ENCODE measurements at places on chromosomes 2 and 18.

GRCh38 chr2:44242904-44243303 lies 32.4 kb upstream of the SLC3A1 start:
- DNase-seq, result no peak

GRCh38 chr2:164510895-164511294 lies 110.4 kb downstream of the GRB14 start:
- no peak for DNase-seq

DNA sequence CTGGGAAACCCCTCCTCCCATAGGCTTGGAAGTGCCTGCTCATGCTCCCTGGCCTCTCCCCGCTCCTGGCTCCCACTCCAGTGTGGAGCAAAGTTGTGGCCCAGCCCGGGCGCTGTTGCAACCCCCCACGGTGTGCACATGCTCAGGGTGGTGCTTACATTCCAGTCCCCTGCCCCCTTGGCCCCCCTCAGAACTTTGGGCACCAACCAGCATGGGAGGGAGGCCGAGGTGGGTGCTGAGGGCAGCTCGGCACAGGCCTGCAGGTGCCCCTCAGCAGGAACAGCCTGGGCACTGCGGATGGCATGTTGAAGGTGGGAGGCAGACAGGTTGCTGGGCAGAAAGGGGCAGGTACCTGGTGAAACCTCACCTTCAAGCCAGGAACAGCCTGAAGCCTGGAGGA lies 125.3 kb downstream of the ARHGAP28 start:
- DNase-seq, result no peak

- DNase-seq, result no peak
Measured at GRCh38 chr2:130826419-130826818, 10.3 kb upstream of the ARHGEF4 start.

DNA sequence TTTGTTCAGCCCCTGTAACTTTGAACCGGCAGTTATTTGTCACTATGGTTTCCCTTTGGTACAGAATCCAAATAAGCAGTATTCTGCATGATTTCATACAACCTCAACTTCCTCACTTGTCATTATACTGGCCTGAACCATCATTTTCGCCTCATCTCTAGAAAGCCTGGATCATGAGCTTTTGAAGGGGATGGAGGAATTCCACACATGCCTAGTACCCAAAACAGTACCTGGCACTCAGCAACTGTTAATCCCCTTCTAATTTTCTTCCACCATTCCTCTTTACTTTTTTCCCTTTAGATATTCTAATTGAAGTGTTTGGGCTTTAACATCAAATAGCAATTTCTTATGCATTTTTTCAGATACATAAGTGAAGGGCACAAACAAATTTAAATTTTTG lies 1574.4 kb upstream of the NXPH2 start:
- no peak for DNase-seq

DNA sequence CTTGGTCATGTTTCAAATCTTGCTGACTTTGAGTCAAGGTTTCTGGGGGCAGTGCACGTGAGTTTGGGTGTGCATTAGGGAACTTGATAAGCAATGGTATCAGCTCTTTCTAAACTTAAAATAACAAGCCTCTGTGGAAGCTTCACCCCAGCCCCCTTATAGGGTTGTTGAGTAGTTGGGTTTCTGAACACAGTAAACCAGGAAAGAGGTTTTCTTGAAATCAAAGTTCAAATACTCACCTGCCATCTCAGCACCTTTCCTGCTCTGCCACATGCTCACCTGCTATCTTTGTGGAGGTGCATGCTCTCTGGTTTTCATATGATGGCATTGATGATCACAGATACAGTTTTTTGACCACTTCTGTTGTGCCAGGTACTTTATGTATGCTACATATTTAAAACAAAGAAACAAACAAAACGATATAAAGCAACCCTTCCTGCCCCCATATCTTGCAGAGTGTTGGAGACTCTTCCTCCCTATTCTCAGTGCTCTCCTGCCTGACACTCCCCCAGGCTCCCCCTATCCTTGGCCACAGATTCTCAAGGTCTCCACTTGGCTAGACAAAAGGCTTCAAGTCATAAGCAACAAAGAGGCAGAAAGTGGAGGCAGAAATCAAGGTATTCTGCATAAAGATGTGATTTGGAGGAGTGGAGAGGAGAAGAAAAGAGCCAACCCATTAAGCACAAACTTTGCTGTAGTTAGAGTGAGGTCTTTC lies 360.6 kb downstream of the CYRIA start:
- DNase-seq, result no peak

Measured in stimulated activated CD8-positive, alpha-beta memory T cell treated with anti-CD3 and anti-CD28 coated beads, Interleukin-7, amount 100 ng/mL, for 1 hour (primary cell).